C1 segment of cervical spinal cord (tissue), 14 donors: ENCODE measurements at places on chromosomes 7 and 10.

GRCh38 chr10:62627983-62628382 lies 176.5 kb upstream of the ADO start:
- no peak for DNase-seq

- DNase-seq: no peak
These were observed 31.0 kb upstream of the ABCB4 start for GRCh38 chr7:87506246-87507180.

DNA sequence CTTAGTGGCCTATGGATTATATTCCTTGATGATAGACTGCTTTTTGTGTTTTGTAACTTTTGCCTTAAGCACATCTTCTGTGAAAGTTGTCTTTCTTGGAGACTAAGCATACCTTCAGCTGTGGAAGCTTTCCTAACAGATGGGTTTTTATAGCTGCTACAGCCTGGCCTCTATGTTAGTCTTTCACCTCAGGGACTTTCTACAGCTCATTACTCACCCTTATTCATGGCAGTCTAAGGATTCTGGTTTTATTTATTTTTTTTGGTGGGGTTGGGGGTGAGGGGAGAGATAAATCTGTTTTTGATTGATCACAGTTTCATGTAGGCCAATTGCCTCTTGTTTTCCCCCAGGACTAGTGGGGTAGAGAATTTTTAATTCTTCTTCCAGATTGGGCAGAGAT lies 219.9 kb downstream of the DKK1 start:
- no peak for DNase-seq

- no peak for DNase-seq
These were observed 111.8 kb downstream of the TBXAS1 start for GRCh38 chr7:139940866-139941265.

DNA sequence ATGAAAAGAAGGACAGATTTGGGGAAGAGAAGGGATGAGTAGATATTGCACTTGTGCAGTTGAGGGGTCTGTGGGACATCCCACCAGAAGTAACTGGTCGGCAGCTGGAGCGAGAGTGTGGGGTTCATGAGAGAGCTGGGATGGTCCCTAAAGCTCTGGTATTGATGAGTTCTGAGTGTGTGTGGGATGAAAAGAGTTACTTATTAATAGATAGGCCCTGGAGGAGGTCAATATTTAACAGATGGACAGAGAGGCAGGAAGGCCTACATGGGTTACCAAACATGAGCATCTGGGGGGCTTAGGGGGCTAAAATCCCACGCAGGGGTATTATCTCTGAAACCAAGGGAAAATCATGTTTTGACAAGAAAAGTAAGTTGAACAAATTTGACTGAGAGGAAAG lies 95.7 kb upstream of the SFMBT2 start:
- DNase-seq: no peak

- no peak for DNase-seq
These were observed 16.9 kb downstream of the CUTC start for GRCh38 chr10:99748823-99749451.

- no peak for DNase-seq
These were observed 35.7 kb downstream of the ITIH2 start for GRCh38 chr10:7738536-7739407.

DNA sequence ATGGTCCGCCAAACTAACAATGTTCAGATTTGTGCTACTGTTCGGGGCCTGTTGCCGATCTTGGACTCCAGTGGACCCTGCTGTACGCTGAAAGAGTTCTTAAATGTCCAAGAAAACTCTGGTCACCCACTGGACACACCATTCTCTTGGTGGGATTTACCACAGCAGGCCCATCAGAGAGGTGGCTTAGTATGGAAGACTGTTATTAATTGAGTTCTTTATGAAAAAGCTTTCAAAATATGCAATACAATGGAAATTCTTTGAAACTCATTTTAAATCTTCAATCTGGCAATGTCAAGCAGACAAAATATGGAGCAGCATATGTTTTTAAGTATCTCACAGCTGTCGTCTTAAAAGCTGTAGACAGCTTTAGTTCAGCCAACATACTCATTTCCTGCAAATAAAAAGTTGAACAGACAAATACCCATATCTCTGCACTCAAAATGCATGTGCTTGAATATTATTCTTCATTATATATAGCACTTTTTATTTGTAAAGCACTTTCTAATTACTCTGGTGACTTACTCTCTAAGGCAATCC lies 37.4 kb upstream of the GRM8 start:
- DNase-seq: no peak

- DNase-seq: no peak
These were observed 595.2 kb downstream of the AUTS2 start for GRCh38 chr7:70193514-70193913.

DNA sequence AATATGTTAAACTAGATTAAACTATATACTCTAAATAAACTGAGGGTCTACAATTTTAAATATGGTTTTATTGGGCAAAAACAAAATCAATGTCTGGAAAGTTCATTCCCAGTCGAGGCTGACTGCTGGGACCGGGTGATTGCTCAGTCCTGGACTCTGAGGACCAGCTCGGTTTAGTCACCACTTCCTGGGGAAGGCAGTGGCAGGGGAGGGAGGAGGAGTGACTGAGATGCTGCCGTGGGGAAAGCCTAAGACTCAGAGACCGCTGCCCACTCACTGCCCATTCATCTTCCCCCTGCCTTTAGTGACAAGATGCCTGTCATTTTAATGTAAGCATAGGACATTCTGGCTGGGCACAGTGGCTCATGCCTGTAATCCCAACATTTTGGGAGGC lies 29.0 kb downstream of the ATOH7 start:
- no peak for DNase-seq

DNA sequence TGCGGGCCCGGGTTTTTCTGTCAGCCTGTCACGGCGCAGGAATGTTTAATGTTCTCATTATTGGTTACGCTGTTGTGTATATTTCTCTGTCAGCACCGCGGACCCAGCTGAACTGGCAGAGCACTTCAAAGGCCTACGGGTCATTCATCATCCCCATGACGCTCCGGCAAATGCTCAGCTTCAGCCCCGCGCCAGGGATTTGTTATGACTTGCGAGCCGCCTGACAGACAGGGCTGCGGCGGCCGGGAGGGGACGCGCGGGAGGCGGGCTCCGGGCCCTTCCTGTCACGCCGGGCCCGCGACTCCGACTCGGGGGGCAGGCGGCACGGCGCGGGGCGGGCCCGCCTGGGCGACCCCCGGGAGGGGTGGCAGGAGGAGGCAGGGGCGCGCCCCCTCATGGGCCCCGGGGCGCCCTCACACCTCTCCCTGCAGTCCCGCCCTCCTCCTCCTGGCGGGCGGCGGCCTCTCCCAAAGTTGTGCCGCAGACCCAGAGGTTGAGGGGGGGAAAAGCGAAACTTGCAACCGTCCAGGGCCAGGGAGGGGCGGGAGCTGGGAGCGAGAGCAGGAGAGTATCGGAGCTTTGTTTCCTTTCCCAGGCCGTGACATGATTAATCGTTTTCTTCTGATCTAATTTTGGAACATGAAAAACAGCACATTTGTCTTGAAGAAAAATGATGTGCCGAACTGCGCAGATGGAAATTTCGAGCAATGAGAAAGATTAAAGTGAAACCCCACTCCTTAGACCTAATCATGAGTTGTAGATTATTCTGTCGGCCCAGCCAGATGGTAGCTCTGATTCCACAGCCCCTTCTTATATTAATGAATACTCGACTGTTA lies 59.3 kb upstream of the COMTD1 start:
- no peak for DNase-seq

GRCh38 chr7:11592699-11593098 lies 239.3 kb downstream of the THSD7A start:
- DNase-seq: no peak

GRCh38 chr7:102456327-102456726 lies 8.3 kb downstream of the ALKBH4 start:
- no peak for DNase-seq

DNA sequence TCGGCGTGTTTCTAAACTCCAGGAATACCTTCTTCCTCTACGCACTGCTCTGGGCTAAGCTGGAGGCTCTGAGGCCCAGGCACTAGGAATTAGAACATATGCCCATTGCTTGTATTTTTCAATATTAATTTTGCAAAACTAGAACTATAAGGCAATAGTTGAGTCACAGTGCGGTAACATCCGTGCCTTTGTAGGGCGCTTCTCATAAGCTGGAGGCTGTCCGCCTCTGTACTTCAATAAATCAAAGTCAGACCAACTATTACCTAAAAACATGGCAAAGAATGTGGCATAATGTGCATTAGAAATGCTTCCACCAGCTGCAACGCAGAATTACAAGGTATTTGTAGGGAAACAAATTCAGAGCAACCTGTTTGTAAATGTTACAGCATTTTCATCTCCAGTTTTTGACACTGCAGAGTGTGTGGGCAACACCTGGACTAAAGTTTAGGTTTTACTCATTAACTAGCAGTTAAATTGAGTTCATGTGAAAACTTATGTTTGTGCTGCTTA lies 440 bp upstream of the MINDY3 start:
- no peak for DNase-seq

GRCh38 chr10:107164992-107165391 lies 486 bp upstream of the SORCS1 start:
- DNase-seq: no peak

DNA sequence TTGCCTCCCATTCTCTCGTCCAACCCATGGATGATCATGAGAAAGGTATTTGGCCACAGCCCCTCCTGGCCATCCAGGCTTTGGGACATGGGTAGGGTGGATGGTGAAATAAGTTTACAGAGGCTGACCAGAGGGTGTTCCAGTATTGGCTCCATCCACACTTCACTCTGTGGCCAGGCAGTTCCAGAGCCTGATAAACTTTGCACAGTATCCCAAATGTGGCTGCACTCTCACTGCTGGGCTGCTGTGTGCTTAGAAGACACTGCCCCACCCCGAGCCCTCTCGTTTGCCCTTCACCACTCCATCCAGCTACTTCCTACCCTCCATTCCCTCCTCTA lies 72.0 kb upstream of the ZMIZ1 start:
- DNase-seq: no peak

DNA sequence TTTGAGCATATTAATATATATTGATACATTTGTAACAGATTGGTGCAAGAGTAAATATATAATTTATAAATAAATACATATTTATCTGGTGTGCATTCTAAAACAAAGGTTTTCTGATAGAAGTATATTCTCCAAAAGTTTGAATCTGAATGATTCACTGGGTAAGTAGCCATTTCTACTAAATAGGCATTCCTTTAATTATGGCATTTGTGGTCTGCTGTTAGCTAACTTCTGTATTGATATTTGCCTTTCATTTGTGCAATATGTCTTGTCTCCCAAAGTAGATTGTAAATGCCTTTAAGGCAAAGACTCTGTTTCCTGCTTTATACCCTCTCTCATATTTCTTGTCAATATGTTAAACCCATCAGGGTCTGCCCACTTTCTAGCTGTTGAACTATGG lies 11.1 kb upstream of the ARID5B start:
- DNase-seq: no peak

DNA sequence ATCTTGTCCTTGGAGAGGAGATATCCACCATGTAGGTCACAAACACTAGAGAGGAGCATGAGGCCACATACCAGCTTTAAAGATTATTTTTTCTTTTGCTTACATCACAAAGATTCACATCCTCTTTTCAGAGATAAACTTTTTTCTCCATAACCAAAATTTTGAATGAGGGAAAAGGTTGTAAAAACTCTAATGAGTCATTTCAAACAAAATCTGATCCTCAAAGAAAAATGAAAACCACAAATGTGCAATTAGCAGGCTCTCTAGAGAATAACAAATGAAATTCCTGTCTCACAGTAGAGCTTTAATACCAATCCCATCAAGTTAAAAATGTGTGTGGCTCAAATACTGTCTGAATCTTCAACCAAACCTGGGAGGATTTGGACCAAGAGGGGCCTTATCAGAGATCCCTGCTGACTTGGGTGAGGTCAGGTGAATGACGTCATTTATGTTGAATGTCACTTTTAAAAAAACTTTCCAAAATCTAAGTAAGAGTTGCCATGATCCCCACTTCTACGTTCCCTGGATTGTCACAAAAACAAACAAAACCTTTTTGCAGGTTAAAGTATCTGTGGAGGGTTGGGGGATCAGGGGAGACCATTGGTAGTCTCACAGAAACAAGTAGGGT lies 261.5 kb upstream of the NPSR1 start:
- DNase-seq: no peak

DNA sequence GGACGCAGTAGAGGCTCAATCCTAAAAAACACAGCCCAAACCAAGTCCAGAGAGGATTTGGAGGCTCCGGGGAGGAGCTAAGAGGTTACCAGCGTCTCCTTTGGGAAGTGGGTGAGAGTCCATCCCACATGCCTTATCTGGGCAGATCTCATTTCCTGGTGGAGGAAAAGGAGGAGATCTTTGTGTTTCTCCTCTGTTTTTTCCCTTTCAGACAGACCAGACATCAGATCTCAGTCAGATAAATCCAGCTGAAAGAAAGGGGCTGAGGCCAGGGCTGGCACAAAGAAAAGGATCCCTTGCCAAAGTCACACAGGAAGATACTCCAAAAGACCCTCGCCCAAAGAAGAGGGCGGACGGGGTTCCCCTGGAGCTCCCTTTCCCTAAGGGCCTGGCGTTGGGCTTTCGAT lies 58.3 kb upstream of the COMTD1 start:
- no peak for DNase-seq

GRCh38 chr10:15847481-15847880 lies 12.8 kb downstream of the MINDY3 start:
- DNase-seq: no peak

DNA sequence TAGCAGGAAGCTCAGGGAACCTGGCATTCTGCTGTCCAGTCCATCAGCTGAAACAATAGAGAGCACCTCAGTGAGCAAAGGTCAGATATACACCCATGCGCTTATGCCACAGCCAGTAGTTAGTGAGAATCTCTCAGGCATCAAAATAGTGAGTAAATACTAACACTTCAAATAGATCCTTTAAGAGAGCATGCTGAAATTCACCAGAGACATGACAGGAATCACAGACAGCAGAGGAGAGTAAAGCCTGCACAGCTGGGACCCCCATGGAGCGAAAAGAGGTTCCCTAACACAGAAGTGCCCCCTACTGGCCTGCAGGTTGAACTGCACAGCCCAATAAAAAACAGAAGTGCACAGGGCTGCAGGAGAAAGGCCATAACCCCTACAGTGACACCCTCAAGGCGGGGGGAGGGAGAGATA lies 57.6 kb upstream of the ANTXRL start:
- DNase-seq: no peak

GRCh38 chr7:95250571-95250970 lies 73.8 kb downstream of the PON1 start:
- DNase-seq: no peak

DNA sequence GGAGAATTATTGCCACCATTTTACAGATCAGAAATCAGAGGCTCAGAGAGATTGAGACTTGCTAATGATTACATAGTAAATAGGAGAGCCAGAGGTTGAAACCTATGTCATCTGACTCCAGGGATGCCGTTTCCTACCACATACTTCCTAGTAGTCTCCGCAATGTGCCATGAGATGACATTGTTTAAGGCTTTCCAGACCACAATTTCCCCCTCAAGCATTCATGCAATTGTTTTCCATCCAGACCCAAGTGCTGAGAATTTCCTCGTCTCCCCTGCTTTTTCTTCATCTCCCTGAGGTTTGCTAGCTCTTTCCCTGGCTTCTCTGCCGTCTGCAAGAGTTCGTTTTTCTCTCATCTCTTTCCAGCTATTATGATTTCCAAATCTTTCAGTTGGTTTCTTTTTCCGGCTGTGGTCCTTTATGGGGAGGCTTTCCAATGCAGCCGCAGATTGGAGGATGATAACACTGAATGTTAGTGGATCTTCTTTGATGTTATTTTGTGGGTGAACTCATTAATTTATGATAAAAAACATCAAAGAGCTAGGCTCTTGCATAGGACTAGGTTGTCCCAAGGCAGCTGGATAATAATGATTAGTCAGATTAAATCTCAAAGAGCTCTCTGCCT lies 6.9 kb upstream of the GOLGA7B start:
- no peak for DNase-seq

- no peak for DNase-seq
These were observed 918 bp downstream of the NET1 start for GRCh38 chr10:5413012-5413938.

- no peak for DNase-seq
These were observed 40.3 kb upstream of the GTF2I start for GRCh38 chr7:74617180-74617744.
